Adrenal gland (tissue), 19 donors: ENCODE measurements at places on chromosomes 5 and 9. TPM values are rescaled to one million over a fixed set of nuclear protein-coding genes. Genes with fewer than 3 reads are reported as not detected.

The PHF24 gene
- polyA plus RNA-seq: 0.16 TPM

The PDE6A gene
- polyA plus RNA-seq: 0.97 TPM

The SPAG8 gene
- polyA plus RNA-seq: 9.2 TPM

The MARCOL gene
- polyA plus RNA-seq: not detected

The TMEM215 gene
- 0.03 TPM for polyA plus RNA-seq

The FCN2 gene
- 32.9 TPM for polyA plus RNA-seq

The PCDHB10 gene
- polyA plus RNA-seq: 0.81 TPM

The COL15A1 gene
- 61.2 TPM for polyA plus RNA-seq

The SPINK6 gene
- polyA plus RNA-seq: not detected

- DNase-seq: no peak
- no peak overlapping the region for H3K27ac ChIP-seq
- H3K27me3 ChIP-seq: no peaks in the 10 kb centered on the region
- H3K4me3 ChIP-seq: no peak overlapping the region
- peaks cover 27% of the 10 kb centered on the region for H3K36me3 ChIP-seq
These were observed 5.3 kb downstream of the PRXL2C start for GRCh38 chr9:96649620-96650324.

- H3K27ac ChIP-seq: no peak overlapping the region
- H3K27me3 ChIP-seq: no peaks in the 10 kb centered on the region
- DNase-seq: no peak
- no peak overlapping the region for H3K4me3 ChIP-seq
These were observed 213.3 kb upstream of the FBXL7 start for GRCh38 chr5:15286650-15287049.

GRCh38 chr5:35618781-35619180 lies 1.1 kb downstream of the SPEF2 start:
- H3K27ac ChIP-seq: no peak overlapping the region
- H3K27me3 ChIP-seq: no peaks in the 10 kb centered on the region
- H3K4me1 ChIP-seq: no peaks in the 10 kb centered on the region
- DNase-seq: no peak
- no peaks in the 10 kb centered on the region for H3K36me3 ChIP-seq
- H3K4me3 ChIP-seq: no peak overlapping the region

GRCh38 chr5:45623832-45624231 lies 72.3 kb downstream of the HCN1 start:
- no peak overlapping the region for H3K4me3 ChIP-seq
- H3K4me1 ChIP-seq: no peaks in the 10 kb centered on the region
- peaks cover 3% of the 10 kb centered on the region for H3K36me3 ChIP-seq
- no peak overlapping the region for H3K27ac ChIP-seq

GRCh38 chr5:1431021-1431811 lies 14.0 kb downstream of the SLC6A3 start:
- H3K27ac ChIP-seq: no peak overlapping the region
- no peak for DNase-seq
- no peaks in the 10 kb centered on the region for H3K27me3 ChIP-seq
- H3K36me3 ChIP-seq: no peaks in the 10 kb centered on the region

- peak; percentile 66 for DNase-seq
- no peaks in the 10 kb centered on the region for H3K36me3 ChIP-seq
- no peak overlapping the region for H3K27ac ChIP-seq
These were observed 106.8 kb downstream of the MAPKAP1 start for GRCh38 chr9:125600194-125600593.

DNA sequence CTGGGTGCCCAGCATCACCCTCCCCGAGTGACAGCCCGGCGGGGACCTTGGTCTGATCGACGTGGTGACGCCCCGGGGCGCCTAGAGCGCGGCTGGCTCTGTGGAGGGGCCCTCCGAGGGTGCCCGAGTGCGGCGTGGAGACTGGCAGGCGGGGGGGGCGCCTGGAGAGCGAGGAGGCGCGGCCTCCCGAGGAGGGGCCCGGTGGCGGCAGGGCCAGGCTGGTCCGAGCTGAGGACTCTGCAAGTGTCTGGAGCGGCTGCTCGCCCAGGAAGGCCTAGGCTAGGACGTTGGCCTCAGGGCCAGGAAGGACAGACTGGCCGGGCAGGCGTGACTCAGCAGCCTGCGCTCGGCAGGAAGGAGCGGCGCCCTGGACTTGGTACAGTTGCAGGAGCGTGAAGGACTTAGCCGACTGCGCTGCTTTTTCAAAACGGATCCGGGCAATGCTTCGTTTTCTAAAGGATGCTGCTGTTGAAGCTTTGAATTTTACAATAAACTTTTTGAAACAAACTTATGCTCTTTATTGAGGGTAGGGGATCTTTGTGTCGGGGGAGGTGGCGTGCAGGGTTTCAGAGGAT lies 1.3 kb downstream of the GADD45G start:
- H3K4me1 ChIP-seq: peaks cover 18% of the 10 kb centered on the region
- H3K27ac ChIP-seq: peak overlapping the region; percentile 97
- H3K36me3 ChIP-seq: peaks cover 10% of the 10 kb centered on the region
- peak; percentile 91 for DNase-seq
- no peaks in the 10 kb centered on the region for H3K27me3 ChIP-seq

- H3K4me1 ChIP-seq: no peaks in the 10 kb centered on the region
- no peaks in the 10 kb centered on the region for H3K36me3 ChIP-seq
- H3K4me3 ChIP-seq: no peak overlapping the region
- no peaks in the 10 kb centered on the region for H3K27me3 ChIP-seq
These were observed 87.9 kb downstream of the ATPSCKMT start for GRCh38 chr5:10161778-10162177.

GRCh38 chr9:80041821-80042220 lies 470.1 kb downstream of the TLE4 start:
- no peaks in the 10 kb centered on the region for H3K27me3 ChIP-seq
- no peaks in the 10 kb centered on the region for H3K36me3 ChIP-seq
- no peaks in the 10 kb centered on the region for H3K4me1 ChIP-seq
- no peak for DNase-seq
- H3K27ac ChIP-seq: no peak overlapping the region
- no peak overlapping the region for H3K4me3 ChIP-seq

DNA sequence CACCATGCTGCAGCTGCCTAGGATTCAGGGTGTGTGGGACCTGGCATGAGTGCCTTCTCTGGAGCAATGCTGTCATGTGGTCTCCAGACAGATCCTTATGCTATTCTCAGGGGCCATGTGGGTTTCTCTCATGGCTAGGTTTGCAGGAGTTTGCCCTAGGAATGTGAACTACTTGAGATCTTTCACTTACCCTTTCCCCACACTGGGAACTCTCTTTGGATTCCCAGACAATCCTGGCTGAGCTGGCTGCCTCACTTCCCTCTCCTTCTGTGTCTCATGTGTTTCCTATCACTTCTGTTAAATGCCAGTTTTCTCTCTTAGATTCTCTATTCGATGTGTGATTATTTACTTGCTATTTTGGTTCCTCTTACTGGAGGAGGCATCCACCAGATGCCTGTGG lies 270.2 kb upstream of the RASA1 start:
- no peaks in the 10 kb centered on the region for H3K27me3 ChIP-seq
- no peaks in the 10 kb centered on the region for H3K36me3 ChIP-seq
- H3K4me3 ChIP-seq: no peak overlapping the region
- no peak overlapping the region for H3K27ac ChIP-seq
- DNase-seq: no peak
- no peaks in the 10 kb centered on the region for H3K4me1 ChIP-seq

GRCh38 chr5:72036951-72037350 lies 70.3 kb upstream of the MAP1B start:
- no peak overlapping the region for H3K4me3 ChIP-seq
- H3K4me1 ChIP-seq: no peaks in the 10 kb centered on the region
- no peak for DNase-seq
- no peaks in the 10 kb centered on the region for H3K36me3 ChIP-seq

GRCh38 chr9:133125941-133126696 lies 5.1 kb upstream of the RALGDS start:
- no peaks in the 10 kb centered on the region for H3K27me3 ChIP-seq

DNA sequence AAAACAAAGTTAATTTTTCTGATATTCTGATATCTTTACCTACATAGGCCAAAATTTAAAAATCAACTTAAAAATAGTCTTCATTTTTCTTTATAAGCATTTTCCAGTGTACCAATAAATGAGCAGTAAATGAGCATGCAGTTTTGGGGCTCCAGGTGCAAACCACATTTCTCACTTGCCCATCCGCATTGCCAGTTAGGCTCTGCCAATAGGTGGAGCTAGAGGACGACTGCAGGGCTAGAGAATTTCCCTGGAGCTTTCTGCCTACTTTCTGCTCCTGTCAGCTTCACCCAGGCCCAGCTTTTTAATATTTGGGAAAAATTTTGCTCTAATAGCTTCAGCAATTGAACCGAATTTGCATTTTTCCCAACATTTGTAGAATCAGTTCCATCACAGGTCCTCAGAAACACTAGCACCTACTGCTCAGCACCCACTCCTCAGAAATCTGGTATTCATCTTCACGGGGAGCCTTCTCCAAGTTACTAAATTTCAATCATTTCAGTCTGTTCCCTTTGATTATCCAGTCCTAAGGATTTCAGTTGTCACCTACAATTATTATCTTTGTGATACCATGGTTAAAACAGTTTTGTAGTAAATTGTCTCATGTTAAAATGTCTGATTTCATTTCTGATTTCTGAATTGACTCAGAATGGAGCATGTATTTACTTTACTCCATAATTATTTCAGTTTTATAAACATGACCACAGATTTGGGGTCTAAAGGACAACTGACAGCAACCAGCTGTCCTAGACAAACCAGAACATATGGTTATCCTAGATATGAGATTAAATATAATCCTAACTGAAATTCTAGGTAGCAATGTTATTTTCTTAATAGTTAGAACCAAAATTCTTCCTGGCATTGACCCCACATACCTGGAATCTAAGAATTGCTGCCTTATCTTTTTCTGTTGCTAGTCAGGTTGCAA lies 104.6 kb upstream of the FAM174A start:
- peak; percentile 52 for DNase-seq
- H3K4me1 ChIP-seq: no peaks in the 10 kb centered on the region
- no peaks in the 10 kb centered on the region for H3K27me3 ChIP-seq
- H3K4me3 ChIP-seq: no peak overlapping the region

DNA sequence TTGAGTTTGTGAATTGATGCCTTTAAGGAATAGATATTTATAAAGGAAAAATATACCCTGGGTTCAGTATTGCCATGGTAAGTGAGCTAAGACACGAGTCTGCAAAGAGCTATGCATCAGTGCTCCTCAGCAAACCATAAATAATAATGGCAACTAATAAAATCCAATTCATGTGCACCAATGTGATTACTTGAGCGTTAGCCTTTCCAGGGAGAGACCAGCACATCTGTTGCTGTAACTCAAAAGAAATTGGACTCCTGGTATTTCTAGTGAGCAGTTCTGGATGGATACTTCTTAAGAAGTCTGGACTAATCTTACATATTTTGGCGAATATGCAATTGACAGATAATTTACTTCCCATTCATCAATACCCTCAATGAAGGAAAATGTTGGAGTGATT lies 373.3 kb downstream of the ARHGEF28 start:
- no peak overlapping the region for H3K4me3 ChIP-seq
- no peaks in the 10 kb centered on the region for H3K36me3 ChIP-seq
- H3K27ac ChIP-seq: no peak overlapping the region
- no peaks in the 10 kb centered on the region for H3K27me3 ChIP-seq

DNA sequence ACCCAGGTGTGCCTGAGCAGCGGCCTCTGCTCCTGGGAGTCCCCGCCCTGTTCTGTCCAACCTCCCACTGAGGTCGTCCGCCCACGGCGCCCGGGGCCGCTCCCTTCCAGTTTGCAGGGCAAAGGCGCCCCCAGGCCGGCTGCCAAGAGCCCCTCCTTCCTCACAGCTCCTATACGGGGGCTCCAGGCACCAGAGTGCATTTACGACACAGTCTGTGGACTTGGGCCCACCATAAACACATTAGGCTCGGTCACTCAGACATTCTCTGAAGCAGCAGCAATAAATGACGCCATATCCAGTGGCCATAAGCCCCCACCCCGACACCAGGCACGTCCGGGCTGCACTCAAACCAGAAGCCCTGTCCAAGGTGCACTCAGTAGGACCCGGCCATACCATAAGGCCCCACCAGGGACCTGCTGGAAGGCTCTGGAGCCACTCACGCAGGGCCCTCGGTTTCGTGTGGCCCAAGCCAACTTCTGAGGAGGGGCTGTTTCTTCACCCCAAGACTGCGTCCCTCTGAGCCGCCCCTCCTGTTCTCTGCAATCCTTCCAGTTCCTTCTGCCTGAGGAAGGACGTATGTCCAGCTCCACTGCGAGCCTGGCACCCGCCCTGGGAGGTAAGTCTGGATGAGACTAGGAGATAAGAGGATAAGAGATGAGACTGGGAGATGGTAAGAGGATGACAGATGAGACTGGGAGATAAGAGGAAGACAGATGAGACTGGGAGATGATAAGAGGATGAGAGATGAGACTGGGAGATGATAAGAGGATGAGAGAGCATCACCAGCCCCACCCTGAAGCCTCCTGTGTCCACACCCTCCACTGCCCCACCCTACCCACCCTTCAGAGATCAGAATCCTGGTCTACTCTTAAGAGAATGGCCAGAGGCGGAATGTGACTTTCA lies 26.7 kb downstream of the SLC6A18 start:
- no peaks in the 10 kb centered on the region for H3K4me1 ChIP-seq
- DNase-seq: no peak
- no peak overlapping the region for H3K27ac ChIP-seq

- H3K27me3 ChIP-seq: no peaks in the 10 kb centered on the region
- H3K36me3 ChIP-seq: no peaks in the 10 kb centered on the region
- no peaks in the 10 kb centered on the region for H3K4me1 ChIP-seq
- no peak for DNase-seq
- H3K27ac ChIP-seq: no peak overlapping the region
These were observed 16.2 kb downstream of the LAMC3 start for GRCh38 chr9:131024978-131025868.

- no peaks in the 10 kb centered on the region for H3K36me3 ChIP-seq
- no peak overlapping the region for H3K27ac ChIP-seq
- no peaks in the 10 kb centered on the region for H3K4me1 ChIP-seq
- H3K4me3 ChIP-seq: no peak overlapping the region
These were observed 68.6 kb downstream of the ERMP1 start for GRCh38 chr9:5764130-5764868.

DNA sequence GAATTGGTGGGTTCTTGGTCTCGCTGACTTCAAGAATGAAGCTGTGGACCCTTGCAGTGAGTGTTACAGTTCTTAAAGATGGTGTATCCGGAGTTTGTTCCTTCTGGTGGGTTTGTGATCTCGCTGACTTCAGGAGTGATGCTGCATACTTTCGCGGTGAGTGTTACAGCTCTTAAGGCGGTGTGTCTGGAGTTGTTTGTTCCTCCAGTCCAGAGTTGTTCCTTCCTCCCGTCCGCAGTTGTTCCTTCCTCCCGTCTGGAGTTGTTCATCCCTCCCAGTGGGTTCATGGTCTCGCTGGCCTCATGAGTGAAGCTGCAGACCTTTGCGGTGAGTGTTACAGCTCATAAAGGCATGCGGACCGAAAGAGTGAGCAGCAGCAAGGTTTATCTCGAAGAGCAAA lies 159.6 kb upstream of the ADAMTSL1 start:
- H3K27me3 ChIP-seq: no peaks in the 10 kb centered on the region
- no peak for DNase-seq

GRCh38 chr5:174612686-174613085 lies 111.7 kb upstream of the MSX2 start:
- H3K27ac ChIP-seq: no peak overlapping the region
- no peaks in the 10 kb centered on the region for H3K4me1 ChIP-seq
- peaks cover 8% of the 10 kb centered on the region for H3K27me3 ChIP-seq

DNA sequence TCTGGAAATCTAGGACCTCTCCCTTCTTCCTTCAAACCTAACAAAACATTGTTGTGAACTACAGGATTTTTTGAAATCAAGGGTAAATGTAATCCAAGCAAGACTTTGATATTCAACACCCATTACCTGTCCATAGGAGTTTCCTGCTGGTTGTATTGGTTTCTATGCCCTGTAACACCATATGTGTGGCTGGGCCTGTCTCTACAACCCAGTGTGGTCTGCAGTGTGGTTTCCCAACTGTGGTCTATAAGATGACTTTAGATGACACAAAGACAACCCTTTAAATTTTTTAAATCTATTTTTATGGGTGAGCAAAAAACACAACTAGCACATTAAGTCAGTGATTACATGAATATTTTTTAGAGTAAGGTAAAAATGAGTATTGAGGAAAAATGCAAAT lies 93.1 kb downstream of the SMIM15 start:
- no peak for DNase-seq
- H3K36me3 ChIP-seq: no peaks in the 10 kb centered on the region
- H3K4me1 ChIP-seq: no peaks in the 10 kb centered on the region
- H3K27me3 ChIP-seq: no peaks in the 10 kb centered on the region
- H3K4me3 ChIP-seq: no peak overlapping the region
- H3K27ac ChIP-seq: no peak overlapping the region
